ENCODE measurements at places on chromosomes 11 and 22.

DNA sequence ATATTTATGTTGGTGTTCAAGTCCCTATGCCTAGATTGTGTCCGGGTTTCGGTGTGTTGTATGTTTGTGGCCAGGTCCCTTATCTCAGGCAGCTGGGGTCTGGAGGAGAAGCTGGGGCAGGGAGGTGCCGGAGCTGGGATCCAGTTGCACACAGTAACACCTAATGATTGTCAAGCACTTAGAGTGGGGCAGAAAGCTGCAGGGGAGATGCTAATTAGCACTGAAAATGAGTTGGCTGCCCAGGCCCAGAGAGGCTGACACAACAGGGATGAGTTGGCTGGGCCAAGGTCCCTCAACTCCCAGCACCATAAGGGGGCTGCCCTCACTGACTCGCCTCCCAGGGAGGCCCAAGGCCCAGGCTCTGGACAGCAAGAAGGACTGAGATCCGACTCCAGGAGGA lies 12.2 kb downstream of the PDE2A start:
- no peak for DNase-seq

- no peak for DNase-seq
Observed at GRCh38 chr11:8739309-8739793, 56.8 kb downstream of the RPL27A start.

DNA sequence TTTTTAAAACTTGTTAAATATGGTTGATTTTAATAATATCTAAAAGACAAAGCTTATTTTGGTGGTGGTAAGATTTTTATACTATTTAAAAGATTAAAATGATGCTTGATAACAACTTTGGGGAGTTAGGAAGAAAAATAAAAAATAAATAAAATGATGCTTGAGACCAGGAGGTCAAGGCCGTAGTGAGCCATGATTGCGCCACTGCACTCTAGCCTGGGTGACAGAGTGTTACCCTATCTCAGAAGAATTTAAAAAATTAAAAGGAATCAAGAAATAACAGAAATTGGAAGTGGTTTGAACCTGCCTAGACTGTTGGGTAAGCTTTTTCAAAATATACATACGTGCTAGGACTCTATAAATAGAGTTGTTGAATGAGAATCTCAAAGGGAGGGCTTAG lies 12.1 kb upstream of the DNAJB7 start:
- no peak for DNase-seq

DNA sequence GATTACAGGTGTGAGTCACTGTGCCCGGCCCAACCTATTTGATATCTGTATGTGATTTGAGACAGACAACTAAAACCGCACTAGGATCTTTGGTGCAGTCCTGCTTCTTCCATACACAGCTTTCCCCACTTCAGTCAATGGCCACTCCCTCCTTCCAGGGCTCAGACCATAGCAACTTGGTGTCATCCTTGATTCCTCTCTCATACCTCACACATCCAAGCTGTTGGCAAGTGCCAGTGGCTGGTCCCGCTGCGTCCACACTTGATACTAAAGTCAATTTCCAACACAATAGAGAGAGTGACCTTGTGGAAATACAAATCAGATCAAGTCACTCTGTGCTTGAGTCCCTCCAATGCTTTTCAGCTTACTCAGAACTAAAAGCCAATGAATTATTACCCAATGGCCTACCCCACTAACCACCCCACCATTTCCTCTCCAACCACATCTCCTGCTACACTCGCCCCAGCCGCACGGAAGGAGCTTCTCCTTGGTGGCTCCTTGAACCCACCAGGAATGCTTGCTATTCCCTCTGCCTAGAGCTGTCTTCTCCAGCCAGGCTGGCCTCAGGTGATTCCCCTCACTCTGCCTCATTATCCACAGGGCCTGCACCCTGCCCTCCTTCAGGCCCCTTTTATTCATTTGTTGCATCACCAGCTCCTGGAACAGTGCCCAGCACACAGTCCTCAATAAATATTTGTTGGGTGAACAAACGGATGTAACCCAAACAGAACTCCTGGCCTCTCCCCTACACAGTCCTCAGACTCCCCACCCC lies 12.9 kb downstream of the ABTB2 start:
- no peak for DNase-seq

DNA sequence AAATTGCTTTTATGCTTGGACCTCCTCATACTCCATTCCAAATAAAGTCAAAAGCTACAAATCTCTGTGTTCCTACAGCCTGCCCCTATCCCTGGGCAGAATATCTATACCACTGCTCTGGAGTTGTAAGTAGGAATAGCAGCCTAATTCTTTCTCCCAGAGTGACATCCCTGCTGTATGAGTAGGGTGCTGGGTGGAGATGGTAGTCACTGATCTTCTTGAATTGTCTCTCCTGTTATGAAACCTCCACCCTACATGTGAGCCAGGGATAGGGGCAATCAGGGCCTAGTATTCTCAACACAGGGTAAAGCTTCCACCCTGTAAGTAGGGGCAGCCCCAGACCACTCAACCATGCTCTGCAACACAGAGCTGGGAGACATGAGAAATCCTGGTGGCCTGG lies 19.8 kb downstream of the GALNT18 start:
- no peak for DNase-seq

GRCh38 chr11:20363500-20364340 lies at the start of gene HTATIP2:
TSS of gene HTATIP2 (plus strand) at chr11:20363714. CDS start at chr11:20364238, 524 bp downstream.
- DNase-seq, result peak; percentile 63
